ENCODE measurements at places on chromosomes 5 and 9.

- no peak for DNase-seq
Observed at GRCh38 chr9:109391176-109391575, 70.3 kb upstream of the EPB41L4B start.

- no peak for DNase-seq
Observed at GRCh38 chr5:61167382-61167781, 5.1 kb upstream of the SMIM15 start.

DNA sequence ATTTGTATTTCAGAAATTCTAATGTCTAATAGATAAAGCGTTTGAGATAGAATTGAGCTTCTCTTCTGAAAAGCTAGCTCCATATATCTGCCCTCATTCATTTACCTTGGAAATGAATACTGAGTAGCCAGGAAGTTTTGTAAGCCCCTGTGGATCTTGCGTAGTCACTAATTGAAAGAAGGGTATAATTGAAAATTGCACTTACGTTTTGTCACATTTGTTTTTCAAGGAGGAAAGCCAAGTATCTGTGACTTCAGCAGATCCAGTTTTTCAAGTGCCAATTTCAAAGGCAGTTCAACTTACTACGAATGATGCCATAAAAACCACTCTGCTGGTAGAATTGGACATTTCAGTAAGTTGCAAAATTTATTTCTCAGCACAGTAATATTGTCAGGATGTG is 14.0 kb downstream of the MTRR start:
- DNase-seq, result no peak

- no peak for DNase-seq
Observed at GRCh38 chr9:105128908-105129600, 115.4 kb upstream of the SLC44A1 start.

DNA sequence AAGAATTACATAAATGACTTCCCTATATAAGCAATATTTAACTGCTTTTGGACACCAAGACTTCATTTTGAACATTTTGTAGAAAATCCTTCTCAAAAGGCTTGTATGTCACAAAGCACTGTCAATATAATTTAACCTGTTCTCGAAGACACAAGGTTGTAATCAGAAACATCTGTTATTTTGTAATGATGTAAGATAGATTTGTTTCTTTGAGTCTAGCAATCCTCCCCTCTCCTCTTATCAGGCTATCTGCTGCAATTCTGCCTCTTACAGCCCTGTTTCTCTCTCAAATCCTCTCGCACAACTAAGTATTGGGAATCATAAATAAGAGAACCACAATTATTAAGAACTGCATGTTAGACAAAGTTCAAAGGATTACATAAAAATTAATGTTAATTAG is 18.6 kb upstream of the TARS1 start:
- DNase-seq, result no peak

- DNase-seq, result no peak
Observed at GRCh38 chr9:133187561-133188005, 21.5 kb downstream of the OBP2B start.

DNA sequence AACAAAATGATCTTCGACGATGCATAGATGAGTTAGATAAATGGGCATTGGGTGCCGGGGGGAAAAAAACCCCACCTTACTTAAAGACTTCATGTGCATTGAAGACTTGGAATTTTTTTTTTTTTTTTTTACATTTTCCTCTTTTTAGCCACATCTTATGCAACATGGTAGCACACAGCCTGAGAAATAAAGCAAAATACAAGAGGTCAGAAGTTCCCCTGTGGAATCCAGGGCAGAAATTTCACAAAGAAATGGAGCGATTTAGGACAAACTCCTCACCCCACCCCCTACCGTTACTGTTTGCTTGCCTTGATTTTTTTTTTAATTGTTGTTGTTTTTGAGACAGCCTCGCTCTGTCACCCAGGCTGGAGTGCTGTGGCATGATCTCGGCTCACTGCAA is 153.2 kb downstream of the GOLPH3 start:
- DNase-seq, result no peak

- DNase-seq, result no peak
Observed at GRCh38 chr9:89494199-89494598, 3.7 kb downstream of the SEMA4D start.

- DNase-seq, result no peak
Observed at GRCh38 chr9:131534721-131535237, 3.7 kb upstream of the UCK1 start.

GRCh38 chr5:179355976-179356974 is 11.0 kb upstream of the ADAMTS2 start:
- DNase-seq, result no peak

- DNase-seq, result no peak
Observed at GRCh38 chr5:180639741-180640610, 9.4 kb downstream of the FLT4 start.

GRCh38 chr5:16600946-16601345 is 15.9 kb downstream of the RETREG1 start:
- DNase-seq, result no peak

GRCh38 chr5:7376871-7377270 is 19.1 kb upstream of the ADCY2 start:
- no peak for DNase-seq

DNA sequence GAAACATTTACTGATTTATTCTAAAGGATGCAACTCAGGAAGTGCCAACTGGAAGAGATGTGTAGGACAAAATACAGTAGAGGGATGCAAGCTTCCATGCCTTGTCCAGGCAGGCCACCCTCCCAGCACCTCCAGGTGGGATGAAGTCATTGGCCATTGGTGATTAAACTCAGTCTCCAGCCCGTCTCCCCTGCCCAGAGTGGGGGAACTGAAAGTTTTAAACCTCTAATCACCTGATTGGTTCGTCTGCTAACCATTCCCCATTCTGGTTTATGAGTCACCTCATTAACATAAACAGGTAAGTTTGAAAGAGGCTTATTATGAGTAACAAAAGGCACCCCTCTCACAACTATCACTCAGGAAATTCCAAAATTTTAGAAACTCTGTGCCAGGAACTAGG is 8.1 kb downstream of the TNFAIP8 start:
- DNase-seq, result no peak

- DNase-seq, result no peak
Observed at GRCh38 chr5:149228618-149229297, 42.9 kb upstream of the AFAP1L1 start.

DNA sequence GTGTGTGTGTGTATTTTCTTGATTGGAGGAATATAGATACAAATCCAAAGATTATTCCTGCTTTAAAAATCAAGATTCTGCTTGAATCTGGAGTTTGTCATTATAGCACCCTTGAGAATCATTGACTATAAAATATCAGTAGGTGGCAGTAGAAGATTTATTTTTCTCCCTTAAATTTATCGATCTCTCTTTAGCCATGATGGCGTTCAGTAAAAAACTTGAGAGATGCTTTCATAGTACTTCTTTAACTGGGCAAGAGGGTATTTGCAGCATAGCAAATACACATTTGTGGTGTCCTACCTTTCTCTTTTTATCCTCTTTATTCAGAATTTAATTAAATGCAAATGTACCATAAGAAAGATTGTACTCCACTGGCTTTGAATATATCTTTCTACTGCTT is 307.7 kb downstream of the ADGRV1 start:
- no peak for DNase-seq

DNA sequence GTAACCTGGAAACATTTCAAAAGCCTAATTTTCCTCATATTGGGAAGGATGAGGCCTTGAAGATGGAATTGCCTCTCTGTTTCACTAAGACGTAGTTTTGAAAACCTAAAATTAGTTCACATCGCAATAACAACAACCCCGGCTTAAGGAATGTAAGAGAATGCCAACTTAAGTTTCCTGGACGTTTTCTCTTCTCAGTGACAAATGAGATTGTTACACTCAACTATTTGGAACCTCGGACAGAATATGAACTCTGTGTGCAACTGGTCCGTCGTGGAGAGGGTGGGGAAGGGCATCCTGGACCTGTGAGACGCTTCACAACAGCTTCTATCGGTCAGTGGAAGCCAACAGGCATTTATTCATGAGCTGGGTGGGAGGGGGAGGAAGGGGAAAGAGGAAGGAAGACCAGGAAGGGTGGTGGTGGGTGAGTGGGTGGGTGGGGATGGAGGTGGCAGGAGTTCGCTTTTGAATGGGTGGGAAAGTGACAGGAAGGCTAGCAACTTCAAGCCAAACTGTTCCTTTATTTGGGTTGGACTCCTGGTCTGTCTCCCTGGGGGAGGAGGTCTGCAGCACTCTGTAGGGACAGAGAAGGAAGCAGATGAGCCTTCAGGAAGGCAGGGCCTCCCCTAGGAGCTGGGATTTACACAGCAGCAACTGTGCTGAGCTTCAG is 83.4 kb downstream of the TEK start:
- DNase-seq, result no peak

DNA sequence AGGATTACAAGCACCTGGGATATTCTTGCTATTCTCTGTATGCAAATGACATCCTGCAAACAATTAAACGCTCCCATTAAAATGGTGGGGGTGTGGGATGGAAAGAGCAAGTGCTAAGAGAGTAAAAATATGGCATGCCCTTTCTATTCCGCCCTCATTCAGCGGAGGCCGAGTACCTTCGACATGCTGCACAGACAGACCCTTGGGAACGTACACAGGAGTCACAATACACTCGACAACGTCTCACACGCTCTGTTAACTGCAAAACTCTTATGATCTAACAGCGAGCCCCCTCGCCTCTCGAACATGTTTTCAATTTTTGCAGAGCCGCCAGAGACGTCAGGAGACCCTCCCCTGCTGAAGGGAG is 322.2 kb downstream of the CEMIP2 start:
- DNase-seq, result no peak

GRCh38 chr9:87080512-87081264 is 133.4 kb upstream of the GAS1 start:
- no peak for DNase-seq

- DNase-seq, result no peak
Observed at GRCh38 chr5:57302643-57303042, 128.8 kb downstream of the GPBP1 start.

DNA sequence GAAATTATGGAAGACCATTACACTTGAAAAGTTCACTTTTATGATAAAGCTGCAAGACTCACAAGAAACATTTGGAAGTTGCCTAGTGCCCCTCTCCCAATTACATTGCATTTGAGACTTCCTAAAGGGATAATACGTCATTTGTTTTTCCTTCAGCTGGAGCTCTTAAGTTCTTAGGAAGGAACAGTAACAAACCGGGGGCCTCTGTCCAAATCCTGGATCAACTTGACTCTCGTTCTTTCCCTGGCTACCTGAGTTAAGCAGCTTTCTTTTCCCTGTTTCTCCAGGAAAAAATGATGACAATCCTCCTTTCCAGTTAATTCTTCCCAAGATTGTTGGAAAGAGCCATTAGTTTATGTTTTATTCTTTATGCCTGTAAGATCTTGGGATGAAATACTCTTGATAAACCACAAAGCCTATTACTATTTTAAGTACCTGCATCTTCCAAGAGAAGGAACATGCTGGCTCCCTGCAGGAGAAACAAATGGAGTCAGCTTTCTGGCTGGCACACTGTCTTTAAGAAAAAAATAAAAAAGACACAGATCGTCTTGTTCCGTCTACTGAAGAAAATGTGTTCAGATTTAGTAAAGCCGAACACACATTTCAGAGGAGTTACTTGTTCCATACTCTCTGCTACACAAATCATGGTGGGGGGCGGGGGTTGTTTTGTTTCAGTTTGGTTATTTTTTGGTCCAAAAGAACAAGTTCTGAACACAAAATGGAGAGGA is 297.9 kb downstream of the EFNA5 start:
- DNase-seq, result no peak

GRCh38 chr5:32127711-32128110 is 46.4 kb downstream of the GOLPH3 start:
- no peak for DNase-seq

GRCh38 chr9:123347289-123348060 is 8.5 kb upstream of the CRB2 start:
- no peak for DNase-seq

DNA sequence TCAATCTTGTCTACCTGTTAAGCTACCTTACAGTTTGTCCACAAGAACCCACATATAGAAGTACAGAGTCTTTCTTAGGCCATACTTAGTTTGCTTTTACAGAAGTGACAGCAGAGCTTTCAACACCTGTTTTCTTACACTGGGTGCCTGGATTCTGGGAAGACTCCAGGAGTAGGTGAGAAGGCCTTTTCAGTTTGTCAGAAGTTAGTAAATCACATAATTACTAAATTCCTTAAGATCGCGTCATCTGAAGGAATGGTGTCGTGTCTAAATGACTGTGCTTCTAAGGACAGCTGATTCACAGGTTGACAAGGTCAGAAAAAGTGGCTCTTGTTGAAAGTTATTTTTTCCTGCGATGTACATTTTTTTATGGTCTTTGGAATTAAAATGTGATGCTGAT is 97.0 kb upstream of the FAM120A start:
- DNase-seq, result no peak

GRCh38 chr5:136079195-136079985 is 50.6 kb downstream of the TGFBI start:
- no peak for DNase-seq

DNA sequence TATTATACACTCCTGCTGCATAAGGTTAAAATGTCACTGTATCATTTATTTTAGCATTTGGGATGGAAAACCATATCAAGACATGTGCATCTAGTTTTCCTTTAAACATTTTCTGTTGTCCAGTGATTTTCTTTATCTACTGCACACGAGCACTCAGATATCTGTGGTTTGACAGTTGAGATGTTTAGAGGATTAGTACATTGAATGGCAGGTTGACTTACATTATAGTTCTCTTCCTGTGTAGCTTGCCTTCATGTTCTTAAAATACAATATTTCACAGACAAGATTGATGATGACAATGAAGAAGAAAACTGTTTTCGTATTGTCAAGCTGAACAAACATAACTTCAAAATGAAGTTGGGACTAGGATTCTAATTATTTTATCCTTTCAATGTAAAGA is 2378.4 kb upstream of the WWC1 start:
- DNase-seq, result no peak

- DNase-seq, result no peak
Observed at GRCh38 chr5:111454776-111455175, 57.6 kb downstream of the STARD4 start.

- no peak for DNase-seq
Observed at GRCh38 chr5:32712481-32713360, 1.6 kb downstream of the NPR3 start.
